ENCODE measurements at places on chromosomes 7 and 10. TPM values are rescaled to one million over a fixed set of nuclear protein-coding genes. Genes with fewer than 3 reads are reported as not detected.

DNA sequence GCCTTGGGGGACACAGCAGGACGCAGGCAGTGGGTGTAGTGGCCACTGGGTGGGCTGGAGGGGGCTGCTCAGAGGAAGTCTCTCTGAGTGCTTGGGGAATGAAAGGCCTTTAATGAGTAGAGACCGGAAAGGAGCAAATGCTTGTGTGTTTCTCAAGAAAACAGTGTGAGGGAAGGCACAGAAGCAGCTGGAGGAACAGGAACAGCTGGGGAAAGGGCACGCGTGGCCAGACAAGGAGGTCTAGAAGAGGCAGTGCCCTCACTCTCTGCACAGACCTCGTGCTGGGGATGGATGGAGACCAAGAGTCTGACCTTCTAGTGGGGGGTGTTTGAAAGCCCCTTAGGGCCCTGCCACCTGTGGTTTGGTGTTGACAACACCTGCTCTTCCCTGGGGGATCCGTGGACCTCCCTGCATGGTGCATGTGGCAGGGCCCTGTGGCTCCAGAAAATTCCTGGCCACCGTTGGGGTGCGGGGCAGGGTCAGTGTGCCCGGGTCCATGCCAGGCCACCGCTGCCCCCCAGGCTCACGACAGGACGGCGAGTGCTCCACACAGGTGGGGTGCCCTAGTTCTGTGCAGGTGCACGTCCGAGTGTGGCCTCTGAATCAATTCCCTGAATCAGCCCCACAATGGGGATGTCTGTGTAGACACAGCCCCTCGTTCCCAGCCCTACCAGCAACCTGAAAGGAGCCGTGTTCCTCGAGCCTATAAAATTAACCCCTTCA is 25.9 kb upstream of the FAM20C start:
- no peak for DNase-seq

Gene AP1S1
- total RNA-seq = 50.0 TPM

Gene SRRM3
- total RNA-seq = not detected

GRCh38 chr10:71516890-71517289 is 120.2 kb downstream of the CDH23 start:
- DNase-seq = no peak

Gene GARIN1A
- total RNA-seq = 0.25 TPM

DNA sequence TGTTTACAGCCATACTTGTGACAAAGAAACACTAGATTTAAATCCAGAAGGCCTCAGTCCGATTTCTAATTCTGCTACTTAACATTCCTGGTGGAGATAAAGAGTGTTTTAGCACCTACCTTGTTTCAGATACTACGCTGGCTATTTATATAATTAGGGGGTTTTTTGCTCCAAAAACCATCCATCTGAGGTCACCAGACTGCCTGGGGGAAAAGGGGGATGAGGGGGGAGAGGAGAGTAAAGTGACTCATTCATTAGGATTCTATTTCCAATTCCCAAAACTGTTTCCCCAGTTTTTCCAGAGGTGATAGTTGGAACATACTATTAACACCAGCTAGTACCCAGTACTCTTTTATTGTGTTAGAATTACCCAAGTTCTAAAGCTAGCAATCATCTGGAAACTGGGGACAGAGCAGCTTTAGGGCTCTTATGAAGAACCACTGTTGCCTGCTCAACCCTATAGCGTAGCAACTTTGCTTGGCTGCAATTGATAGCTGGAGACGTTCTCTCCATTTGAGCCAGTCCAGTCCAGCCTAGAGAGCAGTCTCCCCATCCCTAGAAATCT is 6.6 kb downstream of the GCC1 start:
- DNase-seq = no peak

Gene OR2A5
- not detected for total RNA-seq

All from activated CD4-positive, alpha-beta memory T cell treated with anti-CD3 and anti-CD28 coated beads, Interleukin-2, amount 10 ng/mL, durations not matched to agents 7 days and 5 days (primary cell).